Natural killer cell (primary cell): ENCODE measurements at places on chromosomes 6 and 20. TPM values are rescaled to one million over a fixed set of nuclear protein-coding genes. Genes with fewer than 3 reads are reported as not detected.

TGM2 gene
- total RNA-seq, result 0.33 TPM

TJAP1 gene
- 29.9 TPM for total RNA-seq

HLA-DQB2 gene
- total RNA-seq, result not detected

OR2H2 gene
- not detected for total RNA-seq

FAM209A gene
- 5.4 TPM for total RNA-seq

COL9A1 gene
- not detected for total RNA-seq

SLC22A7 gene
- total RNA-seq, result not detected

WFDC5 gene
- not detected for total RNA-seq

SSTR4 gene
- not detected for total RNA-seq

GPX5 gene
- total RNA-seq, result not detected

BPHL gene
- 2.9 TPM for total RNA-seq

BPI gene
- not detected for total RNA-seq

CTCFL gene
- not detected for total RNA-seq

EYA4 gene
- total RNA-seq, result not detected

PPP1R18 gene
- 183 TPM for total RNA-seq

RAB32 gene
- 12.0 TPM for total RNA-seq

IL17A gene
- not detected for total RNA-seq

ZSWIM3 gene
- total RNA-seq, result 2.3 TPM

OR12D3 gene
- not detected for total RNA-seq

EYS gene
- not detected for total RNA-seq

PDE7B gene
- total RNA-seq, result 0.18 TPM

PTPRA gene
- total RNA-seq, result 172 TPM

GHRH gene
- not detected for total RNA-seq

SLC35F1 gene
- not detected for total RNA-seq
